Upper lobe of right lung (tissue), 1 donor: ENCODE measurements at places on chromosomes 4 and X. TPM values are rescaled to one million over a fixed set of nuclear protein-coding genes. Genes with fewer than 3 reads are reported as not detected.

DNA sequence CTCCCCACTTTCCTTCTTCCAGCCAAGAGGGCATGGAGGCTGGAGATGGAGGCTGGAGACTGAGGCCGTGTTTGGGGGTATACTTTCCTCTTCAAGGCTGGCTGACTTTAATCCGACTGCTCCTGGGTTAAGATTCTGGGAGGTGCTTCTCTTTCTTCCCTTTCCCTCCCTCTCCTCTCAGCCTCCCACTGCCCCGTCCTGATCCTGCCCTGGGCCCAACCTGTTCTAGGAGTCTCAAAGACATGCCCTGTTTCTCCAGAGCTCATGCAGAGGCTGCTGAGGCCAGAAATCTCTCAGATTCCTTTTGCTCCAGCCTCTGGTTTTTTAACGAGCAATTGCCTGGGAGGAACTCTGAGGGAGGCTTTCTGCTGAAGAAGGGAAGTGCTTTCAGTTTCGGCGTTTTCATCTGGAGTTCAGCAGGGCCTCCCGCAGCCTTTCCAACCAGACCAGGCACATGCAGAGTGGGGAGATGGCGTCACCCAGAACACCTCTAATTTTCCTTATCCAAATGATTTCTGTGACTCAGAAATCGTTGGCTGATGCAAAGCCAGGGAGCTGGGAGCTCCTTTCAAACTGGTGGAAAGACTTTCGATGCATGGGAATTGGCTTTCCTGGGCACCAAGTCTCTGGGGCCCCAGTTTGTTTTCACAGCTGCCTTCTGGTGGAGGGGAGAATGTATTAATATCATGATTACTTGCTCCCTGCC, 34.5 kb upstream of the FAM9C start:
- peak overlapping the region; percentile 75 for H3K27ac ChIP-seq
- H3K4me3 ChIP-seq, result peak overlapping the region; percentile 14
- peaks cover 20% of the 10 kb centered on the region for H3K4me1 ChIP-seq
- H3K27me3 ChIP-seq, result no peaks in the 10 kb centered on the region

- DNase-seq, result no peak
- no peaks in the 10 kb centered on the region for H3K27me3 ChIP-seq
- H3K36me3 ChIP-seq, result no peaks in the 10 kb centered on the region
- H3K4me1 ChIP-seq, result no peaks in the 10 kb centered on the region
- H3K27ac ChIP-seq, result no peak overlapping the region
Measured at GRCh38 chrX:15988661-15989603, 134.3 kb upstream of the AP1S2 start.

The HTR2C gene
- total RNA-seq, result not detected

DNA sequence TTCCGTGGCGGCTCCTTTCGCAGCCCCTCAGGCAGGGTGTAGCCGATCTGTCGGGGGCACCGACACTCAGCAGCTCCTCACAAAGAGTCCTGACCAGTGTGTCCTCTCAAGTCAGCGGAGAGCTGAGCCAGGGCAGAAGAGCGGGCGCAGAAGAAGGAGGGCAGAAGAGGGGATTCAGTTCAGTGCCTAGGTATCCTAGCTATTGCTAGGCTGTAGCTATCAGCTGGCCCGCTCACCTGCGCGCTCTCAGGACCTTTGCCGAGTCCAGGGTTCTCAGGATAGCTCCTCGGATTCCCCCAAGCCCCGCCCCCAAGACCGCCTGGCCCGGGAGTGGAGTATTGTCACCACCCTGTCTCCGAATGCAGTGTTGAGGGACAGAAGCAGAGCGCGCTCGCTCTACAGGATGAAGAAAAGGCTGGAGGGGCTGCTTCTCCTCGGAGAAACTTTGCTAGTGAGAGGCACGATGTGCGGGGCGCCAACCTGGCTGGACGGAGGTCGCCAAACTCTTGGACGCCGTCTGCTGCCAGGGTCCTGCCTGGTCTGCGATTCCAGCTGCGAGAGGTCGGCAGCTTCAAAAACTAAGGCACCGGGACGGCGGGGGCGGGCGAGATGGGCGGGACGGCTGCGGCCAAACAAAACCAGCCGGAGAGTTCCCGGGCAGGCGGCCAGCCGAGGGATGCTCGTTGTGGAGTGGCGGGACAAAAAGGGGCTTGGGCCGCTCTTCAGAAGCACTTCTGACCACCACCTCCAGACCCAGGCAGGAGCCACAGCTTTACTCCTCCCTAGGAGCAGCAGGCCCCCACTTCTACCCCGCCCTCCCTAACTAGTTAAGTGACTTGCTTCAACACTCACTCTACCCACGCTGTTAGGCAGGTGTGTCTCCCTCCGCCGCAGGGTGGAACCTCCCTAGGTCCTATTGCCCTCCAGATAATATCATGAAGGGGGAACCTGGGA, at the start of gene XKRX:
Gene XKRX, minus strand, starts transcription at position 258 of the 954 bp plus-strand sequence. CDS start 613 bp downstream, outside the sequence.
- no peaks in the 10 kb centered on the region for H3K27me3 ChIP-seq
- H3K36me3 ChIP-seq, result no peaks in the 10 kb centered on the region
- peak; percentile 86 for DNase-seq
- no peaks in the 10 kb centered on the region for H3K4me1 ChIP-seq
- H3K4me3 ChIP-seq, result peak within 1 kb of the TSS; percentile 47

DNA sequence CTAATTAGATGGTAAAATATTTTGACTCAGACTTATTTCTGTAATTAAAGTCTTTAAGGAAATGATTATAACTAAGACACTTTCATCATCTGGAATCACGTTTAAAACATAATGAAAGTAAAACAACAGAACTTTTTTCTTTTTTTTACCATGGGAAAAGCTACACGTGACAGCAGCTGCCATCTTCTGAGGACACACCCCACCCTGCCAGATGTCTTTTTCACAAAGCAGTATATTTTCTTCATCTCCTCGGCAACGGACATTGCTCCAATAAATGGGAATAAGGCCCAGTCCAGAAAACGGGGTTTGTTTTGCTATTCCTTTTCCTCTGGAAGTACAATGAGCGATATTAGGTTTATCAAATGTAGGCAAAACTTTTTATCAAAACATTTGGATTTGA, 17.5 kb downstream of the PRSS12 start:
- no peaks in the 10 kb centered on the region for H3K36me3 ChIP-seq
- H3K27ac ChIP-seq, result no peak overlapping the region
- no peak overlapping the region for H3K4me3 ChIP-seq
- H3K27me3 ChIP-seq, result no peaks in the 10 kb centered on the region
- no peaks in the 10 kb centered on the region for H3K4me1 ChIP-seq
- DNase-seq, result no peak

DNA sequence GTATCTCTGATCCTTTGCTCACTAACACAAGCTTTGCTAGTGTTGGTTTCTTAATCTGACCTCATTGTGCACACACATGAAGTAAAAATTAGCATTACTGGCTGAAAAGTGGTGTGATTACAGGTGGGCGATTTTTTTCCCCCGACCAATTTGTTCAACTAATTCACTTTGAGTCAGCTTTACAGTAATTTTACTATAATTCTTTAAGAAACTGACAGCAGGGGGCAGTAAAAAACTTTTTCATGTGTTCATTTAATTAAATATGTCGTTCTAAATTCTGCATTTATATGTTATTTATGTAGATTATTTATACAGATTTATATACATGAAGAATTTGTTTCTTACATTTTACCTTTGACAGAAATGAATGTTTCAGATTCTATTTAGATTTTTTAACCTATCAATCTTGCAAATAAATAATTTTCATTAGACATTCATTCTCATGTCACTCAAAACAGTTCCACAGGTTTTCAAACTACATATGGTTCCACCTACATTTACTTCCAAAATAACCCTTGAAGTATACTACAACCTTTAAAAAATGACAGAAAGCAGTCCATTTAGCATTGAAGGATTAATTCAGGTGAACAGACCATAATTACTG, 17.5 kb downstream of the PALLD start:
- H3K27ac ChIP-seq, result no peak overlapping the region
- no peak for DNase-seq

- H3K36me3 ChIP-seq, result no peaks in the 10 kb centered on the region
- no peaks in the 10 kb centered on the region for H3K27me3 ChIP-seq
- H3K4me1 ChIP-seq, result no peaks in the 10 kb centered on the region
- no peak for DNase-seq
- H3K4me3 ChIP-seq, result no peak overlapping the region
Measured at GRCh38 chr4:78483811-78484210, 67.8 kb upstream of the ANXA3 start.

The CT47A7 gene
- total RNA-seq, result not detected

GRCh38 chr4:111405989-111406388, 739.3 kb upstream of the FAM241A start:
- no peaks in the 10 kb centered on the region for H3K27me3 ChIP-seq
- no peak overlapping the region for H3K4me3 ChIP-seq
- no peak overlapping the region for H3K27ac ChIP-seq
- DNase-seq, result no peak

The LETM1 gene
- total RNA-seq, result 39.5 TPM

DNA sequence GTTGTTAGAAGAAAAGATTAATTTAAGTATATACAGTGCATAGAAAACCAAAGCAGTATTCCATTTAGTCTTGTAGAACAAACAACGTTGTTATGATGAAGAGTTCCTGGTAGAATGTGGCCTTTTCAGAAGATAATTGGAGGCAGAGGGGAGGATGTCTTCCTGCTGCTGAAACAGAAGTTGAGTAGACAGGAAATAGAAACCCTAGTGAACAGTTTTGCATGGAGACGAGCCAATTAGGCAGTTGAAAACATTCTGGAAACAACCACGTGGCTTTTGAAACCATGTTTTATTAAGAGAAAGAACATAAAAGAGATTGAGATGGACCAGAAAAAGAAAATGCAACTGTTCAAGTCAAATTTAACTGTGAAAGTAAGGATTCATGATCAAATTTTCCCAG, 325.2 kb downstream of the CAMK2D start:
- H3K27me3 ChIP-seq, result no peaks in the 10 kb centered on the region
- H3K4me1 ChIP-seq, result peaks cover 4% of the 10 kb centered on the region
- peak overlapping the region; percentile 20 for H3K27ac ChIP-seq

DNA sequence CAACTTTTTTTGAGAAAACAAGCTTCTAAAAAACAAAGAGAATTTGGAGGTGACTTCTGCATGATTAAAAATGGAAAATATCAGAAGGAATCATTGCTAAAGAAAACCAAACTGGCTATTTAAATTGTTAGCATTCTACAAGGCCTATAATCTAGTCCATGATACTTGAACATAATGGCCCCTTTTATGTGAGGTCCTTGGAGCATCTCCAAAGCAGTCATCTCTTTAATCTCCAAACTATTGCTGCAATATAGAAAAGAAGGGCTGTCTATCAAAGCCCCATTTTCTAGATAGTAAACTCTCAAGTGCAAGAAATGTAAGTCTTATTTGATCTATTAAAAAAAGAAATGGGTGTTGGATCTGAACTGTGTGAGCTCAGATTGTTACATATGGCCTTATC, 615.1 kb downstream of the CENPC start:
- DNase-seq, result no peak
- no peaks in the 10 kb centered on the region for H3K36me3 ChIP-seq
- H3K4me1 ChIP-seq, result no peaks in the 10 kb centered on the region
- H3K27me3 ChIP-seq, result no peaks in the 10 kb centered on the region

The PCSK1N gene
- 4.3 TPM for total RNA-seq

DNA sequence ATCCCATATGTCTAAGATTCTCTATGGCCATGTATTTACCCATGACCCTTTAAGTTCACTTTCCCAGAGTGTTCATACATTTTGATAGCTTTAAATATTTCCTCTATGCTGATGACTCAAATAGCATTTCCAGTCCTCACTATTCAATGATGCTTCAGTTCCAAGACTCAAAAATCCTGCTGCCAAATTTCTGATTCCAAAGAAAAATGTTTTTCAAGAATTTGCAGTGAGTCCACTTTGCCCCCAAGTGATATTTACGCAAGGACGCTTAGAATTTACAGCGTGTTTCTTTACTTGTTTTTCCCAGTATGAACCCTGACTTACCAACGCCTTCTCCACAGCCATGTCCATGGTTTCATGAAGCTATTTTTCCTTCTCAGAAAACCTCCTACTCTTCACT, 127.9 kb upstream of the PCDH18 start:
- no peak overlapping the region for H3K4me3 ChIP-seq
- H3K4me1 ChIP-seq, result no peaks in the 10 kb centered on the region
- no peak for DNase-seq
- H3K27ac ChIP-seq, result no peak overlapping the region
- H3K27me3 ChIP-seq, result no peaks in the 10 kb centered on the region

The GSX2 gene
- total RNA-seq, result not detected

The FUNDC2 gene
- 79.1 TPM for total RNA-seq
